ENCODE measurements at places on chromosomes 2 and 18.

DNA sequence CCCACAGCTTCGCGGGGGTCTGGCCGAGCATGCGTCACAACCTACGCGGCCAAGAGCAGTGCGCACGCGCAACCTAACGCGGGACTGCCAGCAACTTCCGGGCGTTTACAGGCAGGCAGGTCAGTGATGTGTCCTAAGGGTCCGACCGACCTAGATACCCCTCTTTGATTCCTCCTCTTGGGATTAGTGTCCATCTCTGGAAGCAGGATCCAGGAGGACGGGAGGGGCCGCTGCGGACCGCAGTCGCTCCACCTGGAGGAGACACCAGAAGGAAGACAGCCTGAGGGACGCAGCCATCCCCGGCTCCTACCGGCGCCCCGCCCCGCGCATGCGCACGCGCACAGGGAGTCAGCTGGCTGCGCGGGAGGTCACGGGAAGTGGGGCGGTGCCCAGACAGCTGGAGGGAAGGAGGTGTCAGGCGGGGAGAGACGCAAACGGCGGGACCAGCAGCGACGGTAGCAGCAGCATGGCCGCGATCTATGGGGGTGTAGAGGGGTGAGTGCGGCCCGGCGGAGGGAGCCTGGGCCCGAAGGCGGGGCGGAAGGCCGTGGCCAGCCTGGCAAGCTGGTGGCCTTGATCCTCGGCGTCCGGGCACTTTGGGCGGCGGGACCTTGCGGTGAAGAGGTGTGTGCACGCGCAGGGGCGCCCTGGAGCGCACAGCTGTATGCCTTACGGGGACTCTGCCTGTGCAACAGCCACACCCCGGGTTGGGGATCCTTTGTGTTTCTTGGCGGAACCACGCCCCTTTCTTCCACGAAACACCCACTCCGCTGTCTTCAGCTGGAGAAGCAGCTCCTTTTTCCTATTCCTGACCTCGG lies at the start of gene NAGK:
Gene NAGK (plus strand): TSS at position 431 of the 818 bp plus-strand sequence. CDS start 36 bp downstream, at position 467.
- DNase-seq, result peak; percentile 80

DNA sequence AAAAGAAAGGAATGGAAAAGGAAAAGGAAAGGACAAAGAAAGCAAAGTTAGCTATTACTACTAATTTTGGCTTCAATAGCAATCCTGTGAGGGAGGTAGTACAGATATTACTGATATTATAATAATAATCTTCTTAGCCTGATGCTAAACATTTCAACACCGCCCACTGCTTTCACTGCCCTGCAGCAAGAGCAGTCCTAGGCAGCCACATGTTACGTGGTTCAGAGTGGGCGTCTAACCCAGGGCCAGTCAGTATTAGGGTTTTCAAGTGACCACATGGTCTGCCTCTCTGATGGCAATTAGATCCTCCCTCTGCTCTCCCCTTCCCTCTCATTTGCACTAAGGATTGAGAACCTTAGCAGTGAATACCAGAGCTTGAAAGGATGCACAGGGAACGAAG lies 83.7 kb upstream of the ZNF397 start:
- DNase-seq, result no peak

DNA sequence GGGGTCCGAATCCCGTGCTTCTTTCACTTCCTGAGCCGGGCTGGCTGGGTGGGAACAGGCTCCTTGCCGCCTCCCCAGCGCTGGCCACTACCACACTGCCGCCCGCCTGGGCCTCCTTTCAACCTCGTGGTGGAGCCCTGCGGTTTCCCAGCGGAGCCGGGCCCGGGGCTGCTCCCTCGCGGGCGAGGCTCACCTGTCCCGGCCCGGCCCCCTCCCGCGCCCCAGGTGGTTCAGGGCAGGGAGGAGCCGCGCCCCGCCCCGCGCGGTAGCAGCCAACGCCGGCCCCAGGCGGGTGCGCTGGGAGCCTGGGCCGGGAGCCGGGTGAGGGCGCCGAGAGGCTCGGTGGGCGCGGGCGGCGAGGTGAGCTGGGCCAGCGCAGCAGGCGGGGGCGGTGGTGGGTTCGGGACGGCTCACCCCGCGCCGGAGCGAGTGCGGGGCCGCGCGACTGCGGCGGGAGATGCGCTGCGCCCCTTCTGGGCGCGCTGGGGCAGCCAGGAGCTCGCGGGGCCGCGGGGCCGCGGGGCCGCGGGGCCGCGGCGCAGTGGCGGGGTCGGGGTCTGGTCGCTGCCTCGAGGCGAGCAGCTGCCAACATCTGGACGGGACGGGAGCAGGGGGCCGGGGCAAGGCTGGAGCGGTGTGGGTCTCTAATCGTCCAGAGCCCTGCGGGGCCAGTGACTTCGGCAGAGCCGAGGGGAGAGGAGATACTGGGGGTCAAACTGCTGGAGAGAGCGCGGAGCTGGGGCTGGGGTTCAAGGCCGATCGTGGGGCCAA lies at the start of gene LYPD6B:
Gene LYPD6B (plus strand): TSS at position 258 of the 771 bp plus-strand sequence. CDS start 92,250 bp downstream, outside the sequence.
- DNase-seq, result no peak

DNA sequence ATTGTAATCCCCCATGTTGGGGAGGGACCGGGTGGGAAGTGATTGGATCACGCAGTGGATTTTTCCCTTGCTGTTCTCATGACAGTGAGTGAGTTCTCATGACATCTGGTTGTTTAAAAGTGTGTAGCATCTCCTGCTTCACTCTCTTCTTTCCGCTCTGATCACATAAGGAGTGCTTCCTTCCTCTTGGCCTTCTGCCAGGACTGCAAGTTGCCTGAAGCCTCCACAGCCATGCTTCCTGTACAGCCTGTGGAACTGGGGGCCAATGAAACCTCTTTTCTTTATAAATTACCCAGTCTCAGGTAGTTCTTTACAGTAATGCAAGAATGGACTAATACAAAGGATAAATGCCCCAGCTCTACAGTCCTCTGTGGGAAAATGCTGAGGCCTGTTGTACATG lies 437.5 kb upstream of the NXPH2 start:
- no peak for DNase-seq

GRCh38 chr2:230564805-230565779 lies 147.6 kb upstream of the CAB39 start:
- DNase-seq, result no peak

GRCh38 chr2:147937744-147938349 lies 82.7 kb downstream of the ORC4 start:
- DNase-seq, result no peak

DNA sequence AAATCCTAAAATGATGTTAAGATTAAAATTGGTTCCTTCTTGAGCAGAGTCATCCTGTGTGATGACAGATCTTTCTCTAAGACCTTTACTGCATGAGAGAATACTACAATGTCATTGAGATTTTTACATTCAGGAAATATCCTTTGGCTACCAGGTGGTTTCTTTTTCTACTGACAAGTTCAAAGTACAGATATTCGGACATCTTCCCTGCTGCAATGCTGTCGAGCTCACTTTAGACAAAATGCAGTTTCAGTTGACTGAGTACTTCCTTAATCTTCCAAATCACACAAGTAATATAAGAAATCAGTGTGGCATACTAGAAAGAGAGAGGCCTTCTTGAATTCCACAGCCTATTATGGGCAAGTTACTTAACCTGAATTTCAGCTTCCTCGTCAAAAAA lies 207.9 kb upstream of the ACVR2A start:
- no peak for DNase-seq

- DNase-seq, result no peak
Observed at GRCh38 chr18:581096-581495, 916 bp downstream of the CETN1 start.

DNA sequence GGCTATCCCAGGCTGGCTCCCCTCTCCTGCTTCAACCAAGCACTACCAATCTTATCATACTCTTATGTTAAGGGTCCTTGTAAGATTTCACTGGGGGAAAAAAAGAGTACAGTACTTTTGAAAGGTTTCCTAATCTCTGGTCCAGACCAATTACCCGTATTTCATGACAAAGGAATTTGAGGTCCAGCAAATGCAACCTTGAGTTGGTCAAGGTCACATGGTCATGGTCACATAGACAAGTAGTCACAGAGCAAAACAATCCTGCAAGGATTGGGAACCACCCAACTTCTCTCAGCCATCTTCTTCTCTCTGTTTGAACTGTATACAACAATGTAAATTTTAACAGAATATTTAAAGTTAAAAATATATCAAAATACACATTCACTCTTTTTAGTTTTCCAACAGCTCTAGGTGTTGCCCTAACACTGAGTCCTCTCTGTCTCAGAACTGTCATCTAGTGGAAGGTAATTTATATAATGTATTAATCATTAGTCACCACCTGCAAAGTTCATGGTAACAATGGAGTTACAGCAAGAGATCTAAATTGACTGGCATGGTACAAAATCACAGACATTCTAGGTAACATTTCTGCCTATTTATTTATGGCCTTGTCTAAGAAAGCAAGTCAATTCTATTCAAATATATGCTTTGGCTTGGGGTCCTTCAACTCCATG lies 21.5 kb downstream of the DTNB start:
- DNase-seq, result no peak

DNA sequence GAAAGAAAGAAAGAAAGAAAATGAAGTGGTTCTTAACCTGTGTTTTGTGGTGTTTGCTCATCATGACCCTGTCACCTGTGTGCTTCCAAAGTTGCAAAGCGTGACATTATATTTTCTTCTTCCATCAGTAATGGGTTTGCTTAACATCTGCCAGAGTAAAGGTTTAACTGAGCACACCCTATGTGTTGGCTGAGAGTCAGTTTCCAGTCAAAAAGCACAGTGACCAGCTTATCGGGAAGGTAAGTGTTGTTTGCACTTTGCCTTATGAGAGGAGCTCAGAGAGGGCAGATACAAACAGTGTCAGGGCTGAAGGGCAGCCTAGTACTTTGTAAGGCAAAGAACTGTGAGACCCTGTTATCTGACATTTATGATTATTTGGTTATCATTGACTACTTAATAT lies 406.2 kb upstream of the CWC22 start:
- DNase-seq, result no peak

GRCh38 chr18:39604836-39605235 lies 2039.2 kb upstream of the CELF4 start:
- no peak for DNase-seq

DNA sequence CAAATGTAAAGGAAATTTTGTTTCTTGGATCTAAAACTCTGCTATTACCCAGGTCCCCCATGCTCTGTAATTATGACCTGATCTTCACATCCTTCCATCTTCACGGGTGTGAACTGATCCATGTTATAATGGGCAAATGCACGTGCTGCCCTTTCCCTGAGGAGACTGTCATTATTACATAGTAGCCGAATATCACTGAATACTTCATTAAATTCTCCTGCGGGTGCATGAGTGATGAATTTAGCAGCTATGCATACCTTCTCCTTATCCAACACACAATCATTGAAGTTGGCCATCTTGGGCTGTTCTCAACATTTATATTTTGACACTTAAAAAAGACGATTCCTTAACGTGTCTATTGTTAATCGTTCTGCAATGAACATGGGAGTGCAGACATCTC lies 153.4 kb downstream of the BAZ2B start:
- no peak for DNase-seq

DNA sequence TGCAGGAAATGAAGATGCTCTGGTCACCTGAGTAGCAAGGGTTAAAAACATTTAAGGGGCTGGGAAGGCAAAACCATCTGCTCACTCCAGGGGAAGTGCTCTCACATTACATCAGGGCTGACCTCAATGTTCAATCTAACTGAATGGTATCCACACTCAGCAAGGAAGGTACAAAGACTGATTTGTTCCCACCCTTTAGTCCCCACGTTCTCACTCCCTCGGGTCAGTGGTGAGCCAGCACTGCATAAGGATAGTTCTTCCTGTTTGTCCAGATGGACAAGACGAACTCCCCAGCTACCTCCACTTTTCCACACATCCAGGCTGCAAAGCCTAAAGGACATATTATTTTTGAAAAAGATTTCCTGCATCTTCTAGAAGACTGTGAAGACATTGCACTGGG lies 126.6 kb upstream of the SLC14A2 start:
- no peak for DNase-seq

- DNase-seq, result no peak
Observed at GRCh38 chr2:136764452-136765255, 691 bp upstream of the THSD7B start.

DNA sequence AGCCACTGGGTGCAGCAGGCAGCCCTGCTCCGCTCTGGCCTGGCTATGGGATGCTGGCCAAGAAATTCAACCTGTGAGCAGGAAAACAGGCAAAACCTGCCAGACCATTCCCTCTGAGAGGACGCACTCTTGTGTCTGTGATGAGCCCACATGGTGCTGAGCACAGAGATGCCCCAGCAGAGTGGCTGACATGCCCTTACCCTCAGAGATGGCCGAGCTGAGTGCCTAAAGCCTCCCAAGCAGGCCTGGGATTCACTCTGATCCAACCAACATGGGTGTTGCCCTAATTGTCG lies 34.3 kb upstream of the TAF1B start:
- no peak for DNase-seq

GRCh38 chr2:216727346-216728122 lies 32.2 kb upstream of the IGFBP5 start:
- DNase-seq, result no peak

GRCh38 chr18:48077291-48077690 lies 146.8 kb upstream of the SMAD2 start:
- no peak for DNase-seq

DNA sequence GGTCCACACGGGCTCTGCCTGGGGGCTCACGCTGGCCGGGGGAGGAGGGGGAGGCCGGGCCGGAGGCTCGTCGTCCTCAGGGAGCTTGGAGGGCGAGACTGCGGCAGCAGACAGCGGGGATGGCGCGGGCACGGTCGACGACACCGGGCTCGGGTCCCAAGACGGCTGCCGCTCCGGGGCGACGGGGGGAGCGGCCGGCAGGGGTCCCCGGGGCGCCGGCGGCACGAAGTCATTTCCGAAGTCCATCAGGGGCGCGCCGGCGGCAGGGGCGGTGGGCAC lies 491 bp downstream of the RTN4 start:
- DNase-seq, result no peak

DNA sequence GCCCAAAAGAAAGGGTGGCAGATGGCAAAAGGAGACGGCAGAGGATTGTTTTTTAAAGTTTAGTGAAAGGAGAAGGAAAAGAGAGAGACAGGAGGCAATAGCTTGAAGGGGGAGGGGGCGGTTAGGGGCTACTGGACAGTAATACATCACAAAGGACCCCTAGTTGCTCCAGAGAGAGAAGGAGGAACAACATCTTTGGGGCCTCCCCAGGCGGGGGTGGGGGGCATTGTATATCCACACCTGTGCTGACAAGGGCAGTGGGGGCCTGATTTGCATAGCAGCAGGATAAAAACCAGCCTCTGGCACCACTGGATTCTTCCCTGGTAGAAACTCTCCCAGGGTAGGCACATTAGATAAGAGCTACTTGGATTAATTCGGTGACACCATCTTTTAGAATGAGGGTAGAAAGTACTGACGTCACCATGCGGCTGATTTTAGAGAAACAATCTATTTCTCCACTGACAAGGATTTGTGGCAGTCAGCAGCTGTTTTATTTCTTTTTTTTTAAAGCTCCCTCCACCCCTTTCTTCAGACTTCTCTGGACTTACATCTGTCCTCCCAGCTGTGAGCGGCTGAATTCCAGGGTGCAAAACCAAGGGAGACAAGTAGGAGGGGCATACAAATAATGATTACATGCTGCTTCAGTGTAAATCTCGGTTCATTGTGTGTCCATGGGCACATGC lies 199.8 kb upstream of the NRP2 start:
- DNase-seq, result no peak

DNA sequence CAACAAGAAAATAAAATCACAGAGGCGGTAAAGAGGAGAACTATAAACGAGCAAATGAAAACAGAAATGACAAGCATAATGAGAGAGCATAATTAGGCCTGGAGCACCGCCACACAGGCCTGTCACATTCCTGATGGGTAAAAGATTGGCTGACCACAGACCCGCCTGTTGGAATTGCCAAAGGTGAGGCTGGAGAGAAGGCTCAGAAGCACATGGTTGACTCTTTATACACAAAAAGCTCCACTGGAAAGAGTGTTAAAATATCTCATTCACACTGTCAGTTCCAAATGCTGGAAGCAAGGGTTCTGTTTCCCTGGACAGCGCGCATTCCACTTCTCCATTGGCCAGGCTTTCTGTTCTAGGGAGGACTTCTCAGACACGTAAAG lies 5.9 kb upstream of the LGALSL start:
- DNase-seq, result no peak

GRCh38 chr2:195659114-195659513 lies 2.1 kb downstream of the SLC39A10 start:
- no peak for DNase-seq

All from glomerular endothelial cell (primary cell).